ENCODE measurements at places on chromosomes 11 and 22.

GRCh38 chr11:12876988-12877387 lies 132.1 kb upstream of the RASSF10 start:
- DNase-seq, result no peak

DNA sequence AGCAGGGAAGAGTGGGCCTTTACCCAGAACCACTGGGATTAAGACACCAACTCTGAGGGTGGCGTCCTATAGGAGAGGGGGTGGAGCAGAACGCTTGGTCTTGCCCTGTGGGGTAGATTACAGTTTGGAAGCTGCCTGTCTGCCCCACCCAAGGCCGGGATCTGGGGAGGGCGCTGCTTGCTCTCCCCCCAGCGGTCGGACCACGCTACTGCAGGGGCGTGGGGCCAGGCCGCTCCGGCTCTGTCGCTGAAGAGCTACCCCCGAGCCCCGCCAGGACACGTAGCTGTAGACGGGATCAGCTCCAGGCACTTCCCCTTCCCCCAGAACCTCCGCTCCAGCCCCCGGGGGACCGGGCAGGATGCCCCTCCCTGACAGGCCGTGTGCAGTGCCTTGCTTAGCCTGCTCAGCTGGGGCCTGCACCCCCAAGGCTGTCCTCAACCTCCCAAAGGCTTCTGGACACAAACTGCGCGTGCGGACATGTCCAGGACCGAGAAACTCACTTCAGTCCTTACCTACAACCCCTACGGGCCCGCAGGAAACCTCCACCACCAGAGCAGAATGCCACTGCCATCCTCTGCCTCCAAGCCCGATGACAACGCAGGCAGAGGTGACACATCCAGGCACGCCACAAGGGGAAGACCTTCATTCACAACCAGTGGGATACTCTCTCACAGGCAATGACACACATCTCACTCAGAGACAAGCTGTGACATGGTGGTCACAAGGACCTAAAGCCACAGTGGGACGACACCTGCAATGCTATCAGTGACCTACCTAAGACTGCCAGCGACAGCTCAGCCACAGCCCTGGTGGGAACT lies 3.6 kb downstream of the AHNAK start:
- no peak for DNase-seq

- no peak for DNase-seq
Measured at GRCh38 chr22:31626427-31627150, 35.4 kb downstream of the PISD start.

- no peak for DNase-seq
Measured at GRCh38 chr11:76625472-76626186, 44.9 kb downstream of the LRRC32 start.

- DNase-seq, result no peak
Measured at GRCh38 chr11:1520663-1521267, 34.2 kb upstream of the MOB2 start.

DNA sequence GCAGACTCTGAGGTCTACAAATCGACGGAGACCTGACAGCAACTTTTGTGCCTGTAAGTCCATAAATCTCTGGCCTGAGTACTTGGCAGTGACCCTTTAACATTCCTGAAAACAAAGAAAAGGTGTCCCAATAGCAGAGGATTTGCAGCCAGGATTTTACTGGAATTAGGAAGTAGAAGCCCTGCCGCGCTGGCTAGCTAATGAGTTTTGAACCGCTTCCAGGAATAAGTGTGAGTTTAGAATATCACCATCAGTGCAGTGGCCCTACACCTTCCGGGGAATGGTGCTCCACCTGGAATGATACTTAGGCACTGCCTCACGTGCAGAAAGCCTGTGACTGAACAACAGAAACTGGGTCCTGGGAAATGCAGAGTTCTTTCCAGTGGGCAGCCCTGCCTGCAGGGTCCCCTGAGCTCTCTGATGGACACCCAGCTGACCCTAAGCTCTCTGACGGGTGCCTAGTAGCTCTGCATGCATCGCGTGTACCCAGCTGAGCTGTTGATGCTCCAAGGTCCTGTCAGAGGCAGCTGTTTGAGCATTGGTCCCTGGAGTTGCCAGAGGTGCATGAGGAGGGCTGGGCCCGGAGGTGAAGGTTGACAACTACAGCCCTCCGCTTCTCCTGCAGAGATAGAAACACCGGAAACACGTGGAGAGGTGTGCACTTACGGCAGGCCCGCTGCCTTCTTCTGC lies 380.9 kb downstream of the TBC1D22A start:
- DNase-seq, result no peak

- DNase-seq, result no peak
Measured at GRCh38 chr11:496834-497564, 10.0 kb downstream of the RNH1 start.

- peak; percentile 85 for DNase-seq
Measured at GRCh38 chr11:108115500-108116140, 5.7 kb upstream of the ACAT1 start.

DNA sequence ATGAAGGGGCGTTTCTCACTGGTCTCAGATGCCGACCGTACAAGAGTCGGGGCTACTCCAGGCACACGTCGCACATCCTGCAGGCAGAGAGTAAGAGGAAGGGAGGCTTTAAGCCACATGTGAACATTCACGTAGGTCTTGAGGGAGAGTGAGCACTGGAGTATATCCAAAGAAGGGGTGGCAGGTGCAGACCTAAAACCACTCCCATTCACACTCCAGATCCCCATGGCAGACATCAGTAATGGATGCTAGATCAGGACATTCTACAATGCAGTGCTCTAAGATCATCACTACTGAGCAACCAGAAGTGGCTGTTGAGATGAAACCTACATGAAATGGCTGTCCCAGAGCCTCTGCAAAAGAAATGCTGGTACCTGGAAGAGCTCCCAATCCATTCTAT lies 39.0 kb downstream of the WT1 start:
- DNase-seq, result no peak

- no peak for DNase-seq
Measured at GRCh38 chr11:133660202-133660568, 127.9 kb upstream of the OPCML start.

GRCh38 chr11:56331861-56332491 lies 13.9 kb upstream of the OR8K1 start:
- no peak for DNase-seq

DNA sequence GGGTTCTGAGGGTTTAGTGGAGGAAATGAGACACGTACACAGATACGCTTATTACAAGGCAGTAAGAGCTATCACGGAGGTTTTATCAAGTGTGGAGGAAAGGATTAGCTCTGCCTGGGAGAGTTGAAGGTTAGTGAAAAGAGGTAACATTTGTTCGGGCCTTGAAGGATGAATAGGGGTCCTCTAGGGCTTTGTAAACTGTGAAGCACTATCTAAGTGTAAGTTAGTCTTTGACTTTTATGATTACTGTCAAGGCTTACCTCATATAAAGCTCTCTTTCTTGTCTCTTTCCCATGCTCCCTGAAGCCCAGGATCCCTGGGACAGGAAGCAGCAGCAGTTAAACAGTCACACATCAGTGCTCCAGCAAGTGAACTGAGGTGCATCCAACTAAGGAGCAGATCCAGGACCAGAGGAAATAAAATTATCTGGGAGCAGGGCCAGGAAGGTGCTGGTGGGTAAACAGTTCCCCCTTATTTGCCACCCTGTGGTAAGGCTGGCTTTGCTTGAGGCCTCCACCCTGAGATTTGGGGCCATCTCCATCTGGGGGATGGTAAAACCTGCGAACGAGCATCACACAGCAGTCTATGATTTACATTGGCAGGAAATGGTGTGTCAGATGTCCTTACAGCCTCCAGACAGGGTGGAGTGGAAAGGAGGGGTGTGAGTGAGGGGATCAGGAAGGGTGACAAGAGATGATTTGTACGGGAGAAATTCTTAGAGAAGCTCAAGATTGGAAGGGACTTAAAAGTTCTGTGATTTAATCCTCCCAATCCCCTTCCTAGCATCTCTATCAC lies 27.2 kb downstream of the GVQW3 start:
- DNase-seq, result peak; percentile 57

DNA sequence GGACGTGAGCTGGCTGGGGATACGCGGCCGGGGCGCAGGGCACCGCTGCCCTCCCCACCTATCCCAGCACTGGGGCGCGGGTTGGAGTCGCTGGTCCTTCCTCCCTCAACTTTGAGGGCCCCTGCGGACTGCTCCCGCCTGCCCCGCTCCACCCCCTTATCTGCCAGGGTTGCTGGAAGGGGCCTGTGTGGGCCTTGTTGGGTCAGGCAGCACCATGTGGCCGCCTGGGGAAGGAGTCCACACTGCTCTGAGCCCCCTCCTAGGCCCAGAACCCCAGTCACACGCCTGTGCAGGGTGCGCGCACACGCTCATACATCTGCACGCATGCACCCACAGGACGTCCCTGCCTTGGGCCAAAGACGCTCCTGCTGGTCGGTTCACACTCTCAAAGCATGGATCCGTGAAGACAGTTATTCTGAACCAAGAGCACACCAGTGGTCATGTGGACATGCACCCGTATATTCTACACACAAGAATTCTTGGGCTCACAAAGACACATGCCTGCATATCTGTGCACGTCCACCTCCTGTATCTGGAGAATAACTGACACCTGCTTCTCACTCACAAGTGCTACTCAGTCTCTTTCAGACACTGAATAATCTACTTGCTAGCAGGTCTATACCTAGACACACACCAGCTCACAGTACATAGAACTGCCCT lies 710 bp downstream of the TUB start:
- no peak for DNase-seq

- DNase-seq, result peak; percentile 18
Measured at GRCh38 chr11:469684-470560, 19.8 kb downstream of the PTDSS2 start.

GRCh38 chr11:83645561-83645960 lies 359.4 kb upstream of the CCDC90B start:
- no peak for DNase-seq

Data from kidney epithelial cell (primary cell).